ENCODE measurements at places on chromosomes 13 and 19.
A peak's percentile ranks its signal among the peaks of the same experiment; 100 is the strongest.

GRCh38 chr19:39444598-39445195, 685 bp upstream of the SUPT5H start:
- DNase-seq: no peak

- DNase-seq: no peak
Measured at GRCh38 chr13:34464011-34464410, 478.1 kb upstream of the NBEA start.

- no peak for DNase-seq
Measured at GRCh38 chr13:69947582-69947981, 160.0 kb upstream of the ATXN8OS start.

DNA sequence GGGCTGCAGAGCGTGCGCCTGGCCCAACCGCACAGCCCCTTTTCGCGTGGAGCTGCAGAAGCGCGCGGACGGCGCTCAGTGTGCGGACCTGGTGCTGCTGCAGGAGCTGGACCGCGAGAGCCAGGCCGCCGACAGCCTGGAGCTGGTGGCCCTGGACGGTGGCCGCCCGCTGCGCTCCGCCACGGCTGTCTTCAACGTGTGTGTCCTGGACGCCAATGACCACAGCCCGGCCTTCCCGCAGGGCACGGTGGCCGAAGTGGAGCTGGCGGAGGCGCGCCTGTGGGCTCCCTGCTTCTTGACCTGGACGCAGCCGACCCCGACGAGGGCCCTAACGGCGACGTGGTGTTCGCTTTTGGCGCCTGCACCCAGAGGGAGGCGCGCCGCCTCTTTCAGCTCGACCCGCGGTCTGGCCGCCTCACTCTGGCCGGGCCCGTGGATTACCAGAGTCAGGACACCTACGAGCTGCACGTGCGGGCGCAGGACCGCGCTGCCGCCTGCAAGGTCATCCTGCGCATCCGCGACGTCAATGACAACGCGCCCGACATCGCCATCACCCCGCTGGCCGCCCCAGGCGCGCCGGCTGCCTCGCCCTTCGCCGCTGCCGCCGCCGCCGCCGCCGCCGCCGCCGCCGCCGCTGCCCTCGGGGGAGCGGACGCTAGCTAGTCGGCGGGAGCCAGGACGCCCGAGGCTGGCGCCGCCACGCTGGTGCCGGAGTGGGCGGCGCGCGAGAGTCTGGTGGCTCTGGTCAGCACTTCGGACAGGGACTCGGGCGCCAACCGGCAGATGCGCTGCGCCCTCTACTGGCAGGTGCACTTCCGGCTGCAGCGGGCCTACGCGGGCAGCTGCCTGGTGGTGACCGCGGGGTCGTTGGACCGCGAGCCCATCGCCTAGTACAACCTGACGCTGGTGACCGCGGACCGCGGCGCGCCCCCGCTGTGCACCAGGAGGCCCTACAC, 172.2 kb downstream of the OLFM4 start:
- no peak for DNase-seq

- DNase-seq: no peak
Measured at GRCh38 chr13:80708791-80709190, 367.9 kb upstream of the SPRY2 start.

DNA sequence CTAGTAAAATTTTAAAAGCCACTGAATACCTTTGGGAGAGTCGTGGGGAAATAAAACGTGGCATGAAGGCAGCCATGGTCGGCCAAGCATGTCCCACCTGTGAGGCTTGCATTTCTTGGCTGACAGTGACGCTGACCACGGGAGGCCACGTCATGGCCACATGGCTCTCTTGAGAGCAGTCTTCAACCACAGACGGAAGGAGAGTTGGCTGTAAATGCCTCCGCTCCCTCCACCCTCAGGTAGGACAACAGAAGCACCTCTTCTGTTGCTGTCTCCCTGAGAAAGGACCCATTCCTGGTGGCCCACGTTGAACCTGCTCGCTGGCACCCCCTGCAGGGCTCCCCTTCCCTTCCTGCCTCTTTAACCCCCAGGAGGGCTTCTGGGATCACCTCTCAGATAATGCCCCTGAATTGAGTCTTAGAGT, 10.6 kb upstream of the LRRC25 start:
- no peak for DNase-seq

GRCh38 chr19:48094855-48095203, 15.8 kb downstream of the PLA2G4C start:
- DNase-seq: no peak

DNA sequence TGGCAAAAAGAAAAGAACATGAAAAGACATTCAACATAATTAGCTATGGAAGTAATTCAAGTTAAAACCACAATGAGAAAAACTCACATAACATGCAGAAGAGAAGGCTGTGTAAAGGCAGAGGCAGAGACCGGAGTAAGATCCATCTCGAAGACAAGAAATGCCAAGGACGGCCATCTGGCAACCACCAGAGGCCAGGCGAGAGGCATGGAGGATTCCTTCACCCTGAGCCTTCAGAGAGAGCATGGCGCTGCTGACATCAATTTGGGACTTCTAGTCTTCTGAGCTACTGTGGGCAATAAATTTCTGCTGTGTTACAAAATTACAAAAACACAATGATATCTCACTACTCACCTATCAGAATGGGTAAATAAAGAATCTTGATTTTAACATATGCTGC, 381.0 kb downstream of the TSHZ3 start:
- DNase-seq: no peak

DNA sequence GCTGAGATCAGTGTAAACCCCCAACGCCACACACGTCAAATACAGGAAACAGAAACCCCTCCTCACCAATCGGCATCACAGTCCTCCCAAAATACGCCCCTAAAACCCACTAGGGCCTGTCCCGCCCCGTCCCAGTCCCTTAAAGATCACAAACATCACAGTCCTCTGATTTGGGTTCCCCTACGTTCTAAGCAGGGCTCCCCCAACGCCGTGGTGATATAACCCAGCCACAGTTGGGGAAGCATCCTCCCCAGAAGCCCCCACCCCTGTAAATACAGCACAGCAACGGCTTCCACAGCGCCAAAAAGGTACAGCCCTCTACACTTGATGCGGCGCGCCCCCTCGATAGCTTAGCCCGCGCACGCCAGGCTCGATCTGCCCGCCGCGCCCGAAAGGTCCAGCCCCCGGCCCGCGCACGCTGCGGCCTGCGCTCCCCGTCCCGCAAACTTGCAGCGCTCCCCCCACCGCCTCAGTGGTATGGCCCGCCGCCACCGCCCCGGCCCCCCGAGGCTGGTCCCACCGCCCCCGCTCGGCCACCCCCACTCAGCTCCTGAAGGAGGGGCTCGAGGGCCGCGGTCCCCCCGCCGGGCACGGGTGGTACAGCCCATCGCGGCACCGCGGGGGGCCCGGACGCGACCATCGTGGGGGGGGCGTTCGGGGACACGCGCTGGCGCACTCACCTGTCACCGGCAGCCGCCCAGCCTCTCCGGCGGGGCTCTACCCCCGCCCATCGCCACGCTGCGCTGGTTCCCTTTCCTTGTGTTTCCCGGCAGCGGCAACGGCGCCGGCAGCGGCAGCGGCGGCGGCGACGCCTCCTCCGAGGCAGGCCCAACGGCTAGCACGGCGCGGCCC, at the start of gene AKT2:
Gene AKT2, minus strand, starts transcription at position 845 of the 852 bp plus-strand sequence. CDS start 20,078 bp downstream, outside the sequence.
- peak; percentile 59 for DNase-seq

DNA sequence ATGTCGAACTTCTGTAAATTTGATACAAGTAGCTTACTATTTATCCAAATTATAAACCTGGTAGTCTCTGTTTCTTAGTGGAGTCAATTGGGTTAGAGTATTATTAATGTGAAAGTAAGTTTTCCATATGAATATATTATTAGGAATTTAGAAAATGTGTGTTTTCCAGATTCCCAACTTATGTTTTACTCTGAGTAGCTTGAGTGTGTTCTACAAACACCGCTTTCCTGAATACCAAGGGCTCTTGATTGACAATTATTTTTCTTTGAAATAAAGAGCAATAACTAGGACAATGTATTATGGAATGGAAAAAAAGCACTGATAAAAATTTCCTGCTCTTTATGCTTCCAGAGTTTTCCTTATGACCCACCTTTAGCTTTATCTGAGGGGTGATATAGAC, 233.6 kb downstream of the POSTN start:
- no peak for DNase-seq

DNA sequence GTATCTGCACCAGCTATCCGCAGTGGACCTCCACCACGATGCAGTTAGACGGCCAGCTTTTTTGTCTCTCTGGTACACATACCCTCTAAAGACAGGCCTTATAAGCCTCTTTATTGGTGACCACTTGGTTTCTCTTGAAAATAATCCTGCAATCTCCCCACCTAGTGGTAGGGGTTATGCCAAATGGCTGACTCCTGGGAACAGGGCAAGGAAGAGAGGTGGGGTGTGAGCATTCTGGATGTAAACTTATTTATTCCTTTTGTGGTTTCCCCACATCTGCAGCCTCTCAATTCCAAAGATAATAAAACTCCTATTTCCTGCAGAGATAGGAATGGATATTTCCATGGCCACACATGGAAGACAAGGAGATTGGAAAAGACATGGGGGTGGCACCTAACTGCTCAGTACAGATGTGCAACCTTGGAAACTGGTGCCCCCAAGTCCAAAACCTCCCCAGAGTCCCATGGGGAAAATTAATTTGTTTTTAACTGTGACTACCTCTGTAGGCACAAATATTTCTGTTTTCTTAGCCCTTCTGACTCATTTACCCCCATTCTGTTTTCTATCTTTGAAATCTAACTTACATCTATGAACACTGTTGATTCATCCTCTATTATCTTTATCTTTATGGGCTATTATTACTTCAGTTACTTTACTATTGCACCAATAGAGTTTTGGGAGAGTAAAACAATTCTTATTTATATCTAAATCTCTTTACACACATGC, 112.7 kb upstream of the TSHZ3 start:
- no peak for DNase-seq

DNA sequence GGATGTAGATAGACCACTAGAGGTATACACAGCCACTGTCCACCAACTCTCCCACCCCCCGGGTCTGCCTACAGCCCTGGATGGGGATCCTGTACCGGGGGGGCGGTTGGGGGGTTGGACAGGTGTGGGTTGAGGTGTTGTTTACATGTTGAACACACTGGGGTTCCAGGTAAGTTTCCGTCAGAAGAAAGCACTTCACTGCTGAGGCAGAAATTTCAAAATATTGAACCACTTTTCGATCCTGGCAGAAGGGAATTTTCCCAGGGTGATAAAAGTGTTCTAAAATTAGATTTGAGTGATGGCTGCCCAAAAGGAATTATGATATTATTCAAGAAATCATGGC, 6.6 kb upstream of the CEACAM16 start:
- DNase-seq: no peak

DNA sequence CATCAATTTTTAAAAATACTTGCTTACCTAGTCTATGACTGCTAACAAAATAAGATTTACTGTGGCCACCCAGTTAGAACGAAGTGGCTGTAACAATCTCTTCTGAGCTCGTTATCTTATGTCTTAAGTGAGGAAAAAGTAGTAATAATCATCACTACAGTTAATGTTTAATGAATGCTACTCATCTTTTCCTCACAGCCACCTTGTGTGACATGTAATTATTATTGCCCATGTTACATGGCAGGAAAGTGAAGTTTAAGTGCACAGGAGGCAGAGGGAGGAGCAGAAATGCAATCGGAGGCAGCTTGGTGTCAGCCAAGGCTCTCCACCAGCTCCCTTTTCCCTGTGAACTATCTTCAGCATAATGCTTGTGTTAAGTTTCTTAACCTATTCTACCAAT, 260.3 kb downstream of the B3GLCT start:
- no peak for DNase-seq

- DNase-seq: no peak
Measured at GRCh38 chr13:35953537-35954206, 177.5 kb downstream of the DCLK1 start.

DNA sequence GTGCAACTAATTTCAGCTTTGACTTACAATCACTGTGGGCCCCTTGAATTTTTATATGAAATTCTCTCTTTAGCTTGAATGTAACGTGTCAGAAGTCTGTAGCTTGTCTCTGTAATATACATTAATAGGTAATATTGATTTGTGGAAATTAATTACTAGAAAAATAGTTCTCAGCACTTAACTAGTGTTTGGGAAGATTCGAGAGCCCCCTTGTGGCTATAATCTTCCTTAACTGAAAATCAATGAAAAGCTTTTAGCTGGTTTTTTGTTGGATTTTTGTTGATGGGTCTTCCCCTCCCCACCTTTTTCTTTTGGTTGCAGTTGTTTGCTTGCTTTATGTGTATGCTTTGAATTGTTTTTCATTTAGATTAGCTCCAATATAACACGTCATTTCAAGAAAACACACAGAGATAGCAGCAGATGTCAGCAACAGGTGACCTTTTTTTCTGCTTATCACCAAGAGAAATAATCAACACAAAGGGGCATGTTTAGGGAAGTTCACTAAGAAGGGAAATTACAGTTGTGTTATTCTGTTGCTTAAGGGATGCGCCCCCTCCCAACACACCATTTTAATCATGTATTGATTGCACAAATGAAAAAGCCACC, 176.8 kb downstream of the OXGR1 start:
- no peak for DNase-seq

- DNase-seq: no peak
Measured at GRCh38 chr19:12969292-12969988, at the start of gene DAND5. TSS of gene DAND5 (plus strand) at chr19:12969576. CDS start at chr19:12969661, 85 bp downstream.

DNA sequence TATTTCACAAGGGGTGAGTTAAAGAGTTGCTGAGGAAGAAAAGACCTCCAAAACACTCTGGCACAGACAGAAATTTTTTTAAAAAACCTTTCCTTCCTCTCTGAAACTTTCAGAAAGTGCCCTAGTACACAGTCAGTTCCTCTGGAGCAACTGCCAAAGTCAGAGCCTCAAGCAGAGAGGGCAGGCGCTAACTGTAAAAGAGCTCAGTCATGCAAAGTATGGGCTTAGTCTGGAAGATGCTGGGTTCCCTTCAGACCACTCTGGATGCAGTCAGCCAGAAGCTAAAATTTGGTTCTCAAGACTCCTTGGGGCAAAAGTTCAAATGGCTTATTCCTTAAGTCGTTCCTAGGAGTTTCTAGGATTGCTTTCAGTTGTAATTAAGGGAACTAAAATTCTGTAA, 671.6 kb downstream of the PCDH9 start:
- DNase-seq: no peak

- no peak for DNase-seq
Measured at GRCh38 chr13:42041684-42042035, 6.8 kb upstream of the DGKH start.

GRCh38 chr13:52665325-52665724, 12.7 kb downstream of the SUGT1 start:
- DNase-seq: no peak

DNA sequence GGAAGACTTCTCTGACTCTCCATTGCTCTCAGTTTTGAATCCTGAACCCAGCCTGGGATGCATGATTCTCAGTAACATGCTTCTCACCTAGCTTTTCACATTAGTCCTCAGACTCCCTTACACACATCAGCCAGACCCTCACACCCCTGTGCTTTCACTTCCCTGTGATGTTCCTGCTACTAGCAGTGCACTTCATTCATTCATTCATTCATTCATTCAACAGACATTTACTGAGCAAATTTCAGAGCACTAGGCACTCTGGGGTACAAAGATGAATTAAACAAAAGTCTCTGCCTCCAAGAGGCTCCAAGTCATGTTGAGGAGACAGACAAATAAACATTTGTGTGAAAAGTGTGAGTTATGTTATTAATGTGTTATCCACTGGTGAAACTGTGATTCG, 145.2 kb downstream of the RXFP2 start:
- DNase-seq: no peak

DNA sequence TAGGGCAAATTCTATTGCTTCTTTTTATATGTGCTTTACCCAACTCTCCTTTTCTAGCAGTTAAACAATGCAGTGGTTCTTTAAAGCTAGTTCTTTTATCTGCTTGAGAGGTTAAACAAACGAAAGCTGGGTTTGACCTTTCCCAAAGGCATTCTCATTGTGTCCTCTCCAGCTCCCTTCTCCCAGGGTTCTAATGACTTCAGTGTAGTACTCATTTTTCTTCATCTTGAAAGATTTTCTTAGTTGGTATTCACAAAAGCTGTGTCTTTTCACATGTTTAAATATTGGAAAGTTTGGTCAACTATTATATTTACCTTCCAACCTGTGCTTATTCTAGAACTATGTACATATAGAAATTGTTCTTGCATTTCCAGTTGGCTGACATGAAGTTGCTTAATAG, 1.5 kb downstream of the WASF3 start:
- DNase-seq: no peak
